ENCODE measurements at places on chromosomes 12 and 14. TPM values are rescaled to one million over a fixed set of nuclear protein-coding genes. Genes with fewer than 3 reads are reported as not detected.

- DNase-seq = no peak
These were observed 313.7 kb upstream of the DCN start for GRCh38 chr12:91496337-91496736.

DNA sequence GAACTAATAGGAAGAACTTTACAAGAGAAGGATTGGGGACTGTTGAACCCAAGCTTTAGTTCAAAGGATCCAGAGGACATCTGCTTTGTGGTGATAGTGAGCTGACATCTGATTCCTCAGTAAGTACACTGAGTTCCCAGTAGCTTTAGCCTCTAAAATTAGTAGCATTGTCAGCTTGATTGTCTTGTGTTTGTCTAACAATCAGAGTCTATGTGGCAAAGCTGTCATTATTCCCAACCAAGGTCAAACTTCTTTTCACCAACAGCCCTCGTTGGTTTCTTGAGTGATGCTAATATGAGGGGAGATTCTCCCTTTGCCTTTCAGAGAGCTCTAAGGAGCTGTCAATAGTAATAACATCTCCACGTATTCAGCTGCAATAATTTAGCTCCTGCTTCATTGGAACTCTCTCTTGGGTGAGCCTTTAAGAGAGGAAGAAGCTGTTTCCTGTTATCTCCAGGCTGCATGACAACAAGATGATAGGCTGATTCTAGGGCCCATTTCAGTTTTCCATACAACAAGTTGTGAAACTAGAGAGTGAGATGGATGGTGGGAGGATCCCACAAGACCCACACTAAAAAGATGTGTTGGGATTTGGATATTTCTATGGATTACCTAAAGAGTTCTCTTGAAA is 46.7 kb downstream of the TGFB3 start:
- no peak for DNase-seq

GRCh38 chr12:13749389-13749788 is 232.0 kb downstream of the GRIN2B start:
- DNase-seq = no peak

The KRT85 gene
- not detected for total RNA-seq

DNA sequence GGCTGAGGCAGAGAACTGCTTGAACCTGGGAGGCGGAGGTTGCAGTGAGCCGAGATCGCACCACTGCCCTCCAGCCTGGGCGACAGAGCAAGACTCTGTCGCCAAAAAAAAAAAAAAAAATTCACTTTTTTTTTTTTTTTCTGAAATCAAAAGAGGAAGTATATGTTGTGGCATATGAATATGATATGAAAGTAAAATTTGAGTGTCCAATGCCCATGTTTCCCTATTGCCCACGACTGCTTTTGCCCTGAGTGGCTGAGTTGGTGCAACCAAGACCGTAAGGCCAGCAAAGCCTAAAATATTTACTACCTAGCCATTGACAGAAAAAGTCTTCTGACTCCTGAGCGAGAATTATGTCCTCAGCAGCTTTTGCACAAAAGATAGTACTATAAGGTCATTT is 101.7 kb upstream of the PARP11 start:
- no peak for DNase-seq

The NTS gene
- not detected for total RNA-seq

DNA sequence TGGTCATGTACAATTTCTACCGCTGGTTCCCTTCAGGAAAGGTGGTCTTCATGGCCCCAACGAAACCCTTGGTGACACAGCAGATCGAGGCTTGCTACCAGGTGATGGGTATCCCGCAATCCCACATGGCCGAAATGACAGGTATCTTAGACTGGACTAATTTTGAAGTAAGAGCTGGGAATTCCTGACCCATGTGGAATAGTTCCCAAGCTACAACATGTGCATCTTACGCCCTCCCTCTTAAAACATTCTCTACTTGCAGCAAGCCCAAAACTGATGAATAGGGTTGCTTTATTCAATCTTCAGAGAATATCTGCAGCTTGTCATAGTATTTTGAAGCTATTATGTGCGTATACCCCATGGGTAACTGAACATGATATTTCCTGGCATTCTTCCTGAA is 669 bp downstream of the FANCM start:
- no peak for DNase-seq

The LYZ gene
- 8.9 TPM for total RNA-seq

DNA sequence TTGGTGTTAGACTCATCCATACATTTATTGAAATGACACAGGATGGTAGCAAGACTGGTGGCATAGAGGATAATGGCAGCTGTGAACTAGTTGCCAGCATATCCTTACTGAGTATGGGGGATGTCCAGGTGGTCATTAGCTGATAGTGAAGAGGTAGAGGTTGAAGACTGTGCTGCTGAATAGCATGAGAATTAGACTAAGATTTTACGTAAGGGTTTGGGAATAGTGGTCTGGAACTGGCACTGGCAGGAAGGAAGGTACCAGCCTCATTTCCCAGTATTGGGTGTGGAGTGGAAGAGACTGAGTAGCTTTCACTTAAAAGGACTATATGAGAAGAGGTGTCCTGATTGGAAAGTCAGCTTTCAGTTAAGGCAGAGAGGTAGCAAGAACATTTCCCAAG is 6.5 kb downstream of the ERC1 start:
- no peak for DNase-seq

DNA sequence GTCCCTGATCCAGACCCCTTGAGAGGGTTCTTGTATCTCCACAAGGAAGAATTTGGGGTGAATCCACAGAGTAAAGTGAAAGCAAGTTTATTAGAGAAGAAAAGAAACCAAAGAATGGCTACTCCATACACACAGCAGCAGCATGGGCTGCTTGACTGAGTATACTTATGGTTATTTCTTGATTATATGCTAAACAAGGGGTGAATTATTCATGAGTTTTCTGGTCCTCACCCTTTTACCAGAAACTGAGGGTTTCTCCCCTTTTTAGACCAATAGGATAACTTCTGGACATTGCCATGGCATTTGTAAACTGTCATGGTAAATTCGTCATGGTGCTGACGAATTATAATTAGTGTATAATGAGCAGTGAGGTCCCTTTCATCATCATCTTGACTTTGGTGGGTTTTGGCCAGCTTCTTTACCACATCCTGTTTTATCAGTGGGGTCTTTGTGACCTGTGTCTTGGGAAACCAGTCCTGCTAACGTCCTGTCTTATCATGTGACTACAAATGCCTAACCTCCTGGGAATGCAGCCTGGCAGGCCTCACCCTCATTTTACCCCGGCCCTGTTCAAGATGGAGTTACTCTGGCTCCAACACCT is 121.9 kb downstream of the SPTSSA start:
- DNase-seq = no peak

DNA sequence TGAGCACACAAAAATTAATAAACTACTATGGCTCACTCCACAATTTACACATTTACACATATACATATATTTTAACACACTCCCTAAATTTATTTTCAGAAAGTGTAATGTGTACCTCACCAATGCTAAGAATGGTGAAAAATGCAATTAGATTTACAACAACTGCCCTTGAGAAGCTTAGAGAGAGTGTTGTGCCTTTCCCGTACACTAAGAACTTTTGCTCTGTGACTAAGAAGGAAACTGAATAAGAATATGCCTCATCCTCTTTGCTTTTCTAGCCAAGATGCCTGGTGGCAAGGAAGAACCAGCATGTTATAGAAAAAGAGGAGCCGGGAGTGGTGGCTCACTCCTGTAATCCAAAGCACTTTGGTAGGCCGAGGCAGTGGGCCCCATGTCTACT is 62.3 kb downstream of the SINHCAF start:
- DNase-seq = no peak

DNA sequence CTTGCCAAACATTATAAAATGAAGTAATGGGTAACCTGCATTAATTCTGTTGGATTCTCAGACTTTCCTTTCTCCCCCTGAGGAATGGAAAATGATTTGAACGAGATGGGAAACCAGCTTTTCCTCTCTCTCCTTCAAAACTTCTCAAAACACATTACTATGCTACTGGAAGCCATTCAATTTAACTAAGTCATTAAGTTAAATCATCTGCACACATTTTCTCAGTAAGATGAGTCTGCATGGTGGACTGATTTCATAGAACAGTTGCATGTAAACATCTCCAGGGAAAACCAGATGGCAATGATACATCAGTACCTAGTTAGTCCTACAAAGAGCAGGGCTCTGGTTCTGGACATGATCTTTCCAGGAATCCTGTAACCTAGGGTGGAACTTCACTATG is 59.9 kb downstream of the BMP4 start:
- no peak for DNase-seq

- DNase-seq = no peak
These were observed 31.1 kb downstream of the RMST start for GRCh38 chr12:97493731-97494130.

The KRT80 gene
- 0.28 TPM for total RNA-seq

DNA sequence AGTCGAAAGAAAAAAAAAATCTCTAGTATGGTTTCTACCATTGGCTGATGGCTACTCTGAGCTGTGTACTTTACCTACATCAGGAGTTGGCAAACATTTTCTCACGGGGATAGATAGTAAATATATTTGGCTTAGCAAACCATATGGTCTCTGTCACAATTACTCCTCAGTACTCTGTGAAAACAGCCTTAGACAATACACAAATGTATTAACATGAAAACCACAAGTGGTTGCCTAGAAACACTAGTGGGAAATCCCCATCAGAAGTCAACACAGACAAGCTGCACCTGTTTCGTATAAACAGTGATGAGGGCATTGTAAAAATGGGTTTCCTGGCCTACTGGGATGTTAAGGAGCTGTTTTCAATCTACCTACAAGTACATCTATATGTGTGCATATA is 84.6 kb upstream of the NAV3 start:
- DNase-seq = no peak

The HOTAIR gene
- not detected for total RNA-seq
